ENCODE measurements at places on chromosomes 1 and 21.

DNA sequence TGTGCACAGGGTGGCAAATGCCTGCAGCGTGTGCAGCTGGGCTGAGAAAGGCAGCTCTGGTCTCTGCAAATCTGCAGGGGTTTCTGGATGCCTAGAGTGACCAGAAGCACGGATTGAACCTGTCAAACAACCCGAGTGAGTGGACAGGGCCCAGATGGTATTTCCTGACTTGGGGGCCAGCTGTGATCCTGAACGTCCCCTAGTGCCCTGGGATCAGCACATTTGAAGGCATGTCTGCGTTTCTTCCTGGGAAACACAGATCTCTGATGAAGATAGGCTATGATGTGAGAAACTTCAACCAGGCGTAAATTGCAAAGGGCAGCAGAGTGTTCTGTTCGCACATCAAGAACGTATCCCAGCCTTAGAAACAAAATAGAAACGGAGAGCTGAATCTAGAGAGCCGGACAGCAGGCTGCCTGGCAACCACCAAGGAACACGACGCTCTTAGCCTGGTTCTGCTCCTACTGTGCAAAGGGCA lies 163.1 kb downstream of the KCNJ6 start:
- DNase-seq, result no peak

GRCh38 chr1:54301497-54301896 lies 101.5 kb downstream of the MRPL37 start:
- no peak for DNase-seq

DNA sequence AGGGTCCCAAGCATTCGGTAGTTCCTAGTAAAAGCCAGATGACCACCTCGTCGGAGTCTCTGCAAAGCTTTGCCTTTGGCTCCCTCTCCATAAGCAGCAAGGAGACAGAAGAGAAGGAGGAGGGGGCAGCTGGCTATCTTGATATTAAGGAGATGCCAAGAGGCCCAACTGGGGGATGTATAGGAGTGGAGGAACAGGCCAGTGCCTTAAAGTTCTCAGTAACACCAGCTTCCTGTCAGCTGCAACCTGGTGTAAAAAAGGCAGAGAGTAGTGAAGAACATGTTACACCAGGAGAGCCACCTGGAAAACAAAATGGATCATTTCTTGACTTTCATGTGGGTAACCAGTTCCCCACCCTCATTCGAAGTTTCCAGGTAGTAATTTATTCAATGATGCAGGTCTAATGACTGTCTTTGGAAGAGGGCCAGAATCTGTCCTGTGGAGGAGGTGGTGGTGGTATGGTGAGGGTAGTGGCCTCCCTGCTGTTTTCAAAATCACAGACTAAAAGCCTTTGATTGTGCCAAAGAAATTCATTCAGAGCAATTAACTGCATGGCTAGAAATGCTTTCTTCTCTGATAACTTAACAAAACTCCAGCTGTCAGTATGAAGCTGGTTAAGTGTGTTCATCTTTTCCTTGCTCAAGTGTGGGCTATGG lies 27.3 kb downstream of the TMEM200B start:
- no peak for DNase-seq

- no peak for DNase-seq
Measured at GRCh38 chr1:228048659-228049298, 33.7 kb upstream of the ARF1 start.

GRCh38 chr21:45457161-45457831 lies 52.3 kb downstream of the COL18A1 start:
- no peak for DNase-seq
